ENCODE measurements at places on chromosomes 4 and X.
A peak's percentile ranks its signal among the peaks of the same experiment; 100 is the strongest.

DNA sequence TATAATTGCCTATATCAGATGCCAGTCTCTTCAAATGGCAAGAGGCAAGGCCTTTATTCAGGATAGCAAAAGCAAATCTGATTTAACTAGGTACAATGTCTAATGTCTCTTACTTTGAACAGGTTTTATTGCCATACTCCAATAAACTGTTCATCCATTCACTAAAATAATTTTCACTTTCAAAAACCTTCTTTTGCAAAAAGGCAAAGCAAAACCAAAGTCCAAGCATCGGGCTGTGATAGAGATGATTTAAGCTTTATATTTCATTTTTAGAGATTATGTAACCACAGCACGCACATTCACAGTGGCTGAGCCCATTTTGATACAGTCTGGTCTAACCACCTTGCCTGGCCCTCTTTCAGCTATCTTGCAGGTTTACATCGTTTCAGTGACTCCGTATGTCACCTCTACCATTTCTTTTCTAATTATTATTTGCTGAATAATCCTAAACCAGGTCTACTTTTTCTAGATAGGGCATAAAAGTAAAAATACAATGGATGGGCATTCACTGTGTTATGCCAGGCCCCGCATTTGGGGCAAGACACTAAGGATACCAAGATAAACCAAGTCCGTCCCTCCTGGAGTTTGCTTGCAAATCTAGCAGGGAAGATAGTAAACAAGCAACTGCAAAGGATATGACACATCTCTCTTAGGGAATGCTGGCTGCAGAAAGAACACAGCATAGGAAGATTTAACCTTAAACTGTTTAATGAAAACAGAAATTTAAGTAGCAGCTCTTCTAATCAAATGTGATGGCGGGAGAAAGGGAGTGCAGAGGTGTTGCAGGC lies 1.8 kb downstream of the CASP3 start:
- DNase-seq, result no peak

- no peak for DNase-seq
These were observed 69.6 kb downstream of the PHOX2B start for GRCh38 chr4:41678951-41679350.

- no peak for DNase-seq
These were observed 150.0 kb downstream of the PPP3CA start for GRCh38 chr4:101197350-101197749.

GRCh38 chr4:48223633-48224295 lies 45.9 kb downstream of the TEC start:
- DNase-seq, result no peak

- DNase-seq, result no peak
These were observed 1323.4 kb downstream of the C4orf33 start for GRCh38 chr4:130419211-130419975.

GRCh38 chr4:10703766-10704429 lies 19.3 kb upstream of the CLNK start:
- no peak for DNase-seq

GRCh38 chr4:99366491-99366890 lies 13.9 kb upstream of the ADH1C start:
- DNase-seq, result no peak

DNA sequence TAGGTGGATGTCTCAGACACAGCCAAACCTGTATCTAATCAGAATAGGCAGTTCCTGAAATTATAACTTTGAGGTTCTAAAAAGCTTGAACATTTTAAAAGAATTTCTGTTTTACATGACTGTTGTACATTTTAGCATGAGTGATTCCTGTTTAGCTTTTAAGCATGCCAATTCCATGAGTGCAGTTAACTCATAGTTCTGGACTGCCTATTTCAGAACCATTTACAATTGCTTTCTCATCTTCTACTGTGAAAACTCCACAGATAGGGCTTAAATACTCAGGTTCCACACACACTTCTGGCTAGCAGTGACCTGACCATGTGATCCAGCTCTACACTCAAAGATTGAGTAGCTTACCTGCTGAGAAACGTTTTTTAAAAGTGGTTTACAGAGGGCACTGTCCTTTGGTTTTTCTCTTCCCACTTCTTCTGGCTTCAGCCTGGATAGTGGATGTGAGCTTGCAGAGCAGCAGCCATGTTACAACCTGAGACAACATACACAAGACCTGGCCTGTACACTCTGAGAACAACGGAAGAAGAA lies 280.8 kb downstream of the ANKRD50 start:
- DNase-seq, result no peak

DNA sequence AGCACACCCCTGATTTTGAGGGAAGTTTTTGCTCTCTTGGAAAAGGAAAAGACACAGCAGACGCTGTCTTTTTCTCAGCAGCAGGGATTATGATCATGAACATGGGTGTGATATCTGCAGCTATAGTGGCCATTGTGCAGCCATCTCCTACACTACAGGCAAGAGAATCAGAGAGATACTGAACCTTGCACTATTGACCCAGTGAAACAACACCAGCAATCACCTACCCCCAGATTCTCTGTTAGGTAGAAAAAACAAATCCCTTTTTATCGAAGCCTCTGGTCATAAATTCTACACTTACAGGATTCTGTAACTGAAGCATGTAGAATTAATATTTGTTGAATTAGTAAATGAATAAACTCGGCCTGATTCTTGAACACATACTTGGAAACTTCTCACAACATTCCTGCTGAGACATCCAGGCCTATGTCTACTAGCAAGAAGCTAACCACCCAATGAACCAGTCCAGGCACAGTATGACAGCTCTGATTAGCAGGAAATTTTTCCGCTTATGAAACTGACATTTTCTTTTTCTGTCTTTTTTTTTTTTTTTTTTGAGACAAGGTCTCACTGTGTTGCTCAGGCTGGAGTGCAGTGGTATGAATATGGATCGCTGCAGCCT lies 5.0 kb upstream of the AFAP1 start:
- no peak for DNase-seq

GRCh38 chr4:97942951-97943350 lies 200.3 kb downstream of the STPG2 start:
- no peak for DNase-seq

- DNase-seq, result no peak
These were observed 7.8 kb downstream of the SERTM2 start for GRCh38 chrX:111519215-111519614.

DNA sequence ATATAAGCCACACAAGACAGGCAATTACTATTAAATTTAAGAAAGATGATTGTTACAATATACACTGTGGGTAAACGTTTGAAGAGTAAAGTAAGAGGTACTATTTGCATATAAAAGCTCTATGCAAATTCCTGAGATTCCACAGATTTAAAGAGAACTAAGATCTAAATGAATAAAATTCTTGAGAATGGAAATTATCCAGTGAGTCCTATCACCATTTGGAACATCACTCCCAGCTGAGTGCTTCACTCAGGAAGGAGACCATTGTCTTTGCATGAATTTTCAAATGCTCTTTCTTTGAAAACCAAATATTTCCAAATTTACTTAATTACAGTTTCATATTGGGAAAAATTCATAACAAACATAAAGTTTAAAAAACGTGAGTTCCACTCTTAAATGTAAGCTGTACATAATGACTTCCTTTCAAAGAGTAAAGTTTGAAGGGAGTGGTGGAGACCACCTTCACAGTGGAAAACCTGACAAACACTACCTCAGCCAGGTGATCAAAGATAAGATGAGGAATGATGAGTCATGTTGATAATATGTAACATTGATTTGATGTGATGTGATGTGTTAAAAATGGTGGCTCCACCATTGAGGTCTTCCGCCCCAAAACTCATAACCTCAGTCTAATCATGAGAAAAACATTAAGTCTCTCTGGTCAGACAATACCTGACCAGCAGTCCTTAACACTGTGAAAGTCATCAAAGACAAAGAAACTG lies 159.9 kb downstream of the BANK1 start:
- DNase-seq, result no peak

GRCh38 chr4:123102897-123103471 lies 180.6 kb upstream of the NUDT6 start:
- DNase-seq, result no peak

- DNase-seq, result peak; percentile 8
These were observed 45.8 kb downstream of the SLC39A8 start for GRCh38 chr4:102299354-102300107.

Data from T-helper 17 cell (primary cell).